Karpas-422 (cell line): ENCODE measurements at places on chromosomes 6 and 20. TPM values are rescaled to one million over a fixed set of nuclear protein-coding genes. Genes with fewer than 3 reads are reported as not detected.

GRCh38 chr6:11384531-11385309 is 152.3 kb upstream of the NEDD9 start:
- H3K4me1 ChIP-seq = peaks cover 14% of the 10 kb centered on the region
- H3K27ac ChIP-seq = no peak overlapping the region
- no peak for DNase-seq
- H3K36me3 ChIP-seq = no peaks in the 10 kb centered on the region
- no peaks in the 10 kb centered on the region for H3K27me3 ChIP-seq
- H3K4me3 ChIP-seq = no peak overlapping the region

GRCh38 chr6:100892116-100892515 is 11.0 kb upstream of the ASCC3 start:
- no peaks in the 10 kb centered on the region for H3K4me1 ChIP-seq
- H3K4me3 ChIP-seq = no peak overlapping the region
- no peaks in the 10 kb centered on the region for H3K36me3 ChIP-seq

GRCh38 chr6:100488244-100488643 is 23.5 kb upstream of the SIM1 start:
- H3K27ac ChIP-seq = no peak overlapping the region
- DNase-seq = no peak
- H3K4me1 ChIP-seq = peaks cover 13% of the 10 kb centered on the region
- no peaks in the 10 kb centered on the region for H3K27me3 ChIP-seq
- H3K36me3 ChIP-seq = no peaks in the 10 kb centered on the region
- H3K4me3 ChIP-seq = no peak overlapping the region

- peaks cover 46% of the 10 kb centered on the region for H3K4me1 ChIP-seq
- peaks cover 35% of the 10 kb centered on the region for H3K36me3 ChIP-seq
- H3K4me3 ChIP-seq = peak overlapping the region; percentile 81
- no peaks in the 10 kb centered on the region for H3K27me3 ChIP-seq
These were observed 512 bp downstream of the TAP1 start for GRCh38 chr6:32852844-32853540.

DNA sequence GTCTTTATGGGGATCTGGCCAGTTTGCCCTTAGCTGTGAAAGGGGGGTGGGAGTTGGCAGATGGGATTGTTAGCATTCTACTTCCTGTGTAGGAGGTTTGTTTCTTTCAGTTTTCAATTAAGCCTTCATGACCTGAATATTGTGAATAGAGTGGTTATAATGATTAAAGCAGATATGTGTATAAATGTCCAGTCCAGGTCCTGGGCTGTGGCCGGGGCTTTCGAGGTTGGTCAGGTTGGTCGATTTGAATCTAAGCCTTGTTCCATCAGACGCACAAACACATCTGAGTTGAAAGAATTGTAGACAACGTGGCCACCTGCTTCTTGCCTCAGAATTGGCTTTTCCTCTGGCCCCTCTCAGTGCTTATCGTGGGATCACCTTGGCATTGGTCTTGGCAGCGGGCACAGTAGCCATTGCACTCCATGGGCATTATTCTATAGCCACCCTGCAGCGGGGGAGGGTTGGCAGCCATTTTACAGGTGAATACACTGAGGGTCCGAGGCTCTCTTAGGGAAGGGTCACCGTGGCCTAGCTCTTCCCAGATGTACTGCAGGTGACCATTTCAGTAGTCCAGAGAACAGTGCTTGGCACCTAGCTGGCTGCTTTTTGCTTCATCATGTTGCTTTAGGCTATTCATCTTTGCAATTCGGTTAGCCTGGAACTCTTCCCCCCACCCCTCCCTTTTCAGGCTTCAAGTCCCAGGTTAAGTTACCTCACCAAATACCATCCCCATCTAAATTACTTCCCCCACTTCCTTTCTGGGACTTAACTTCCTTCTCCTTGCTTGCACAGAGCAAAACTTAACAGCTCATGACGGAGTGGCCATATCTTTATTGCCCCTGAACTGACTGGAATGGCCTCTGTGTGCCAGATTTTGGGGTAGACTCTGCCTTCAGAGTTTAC is 1.1 kb downstream of the RNF114 start:
- no peaks in the 10 kb centered on the region for H3K27me3 ChIP-seq
- H3K36me3 ChIP-seq = peaks cover 16% of the 10 kb centered on the region; the same call in 1 of the 2 replicates
- no peak for DNase-seq
- H3K27ac ChIP-seq = no peak overlapping the region
- peak overlapping the region; percentile 78 for H3K4me3 ChIP-seq
- peaks cover 30% of the 10 kb centered on the region for H3K4me1 ChIP-seq

Gene GPR63
- total RNA-seq = not detected in 2 replicates

- no peak overlapping the region for H3K27ac ChIP-seq
- no peak for DNase-seq
- H3K36me3 ChIP-seq = no peaks in the 10 kb centered on the region
- no peaks in the 10 kb centered on the region for H3K27me3 ChIP-seq
These were observed 63.5 kb upstream of the PHACTR2 start for GRCh38 chr6:143614235-143614634.

- H3K27ac ChIP-seq = no peak overlapping the region
- no peaks in the 10 kb centered on the region for H3K27me3 ChIP-seq
- no peaks in the 10 kb centered on the region for H3K36me3 ChIP-seq
- no peak overlapping the region for H3K4me3 ChIP-seq
These were observed 20.1 kb downstream of the ECT2L start for GRCh38 chr6:138815797-138816528.

DNA sequence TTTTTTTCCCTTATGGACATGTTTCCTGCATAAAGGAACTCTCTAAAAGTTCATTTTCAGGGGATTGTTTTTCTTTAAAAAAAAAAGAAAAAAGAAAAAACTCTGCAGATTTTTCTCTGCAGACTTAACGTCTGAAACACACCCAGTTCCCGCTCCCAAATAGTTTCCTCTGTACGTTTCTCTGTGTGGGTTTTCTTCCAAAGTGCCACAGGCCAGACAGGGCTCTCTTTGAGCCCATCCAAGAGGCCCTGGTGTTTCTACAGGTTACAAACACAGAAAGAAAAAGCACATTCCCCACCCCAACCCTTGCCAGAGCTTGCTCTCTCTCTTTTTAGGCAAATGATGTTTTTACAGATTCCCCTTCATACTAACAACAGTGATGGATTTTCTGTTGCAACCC is 258.6 kb downstream of the FNDC1 start:
- no peak overlapping the region for H3K4me3 ChIP-seq
- H3K27ac ChIP-seq = no peak overlapping the region
- no peaks in the 10 kb centered on the region for H3K27me3 ChIP-seq
- peaks cover 4% of the 10 kb centered on the region; the same call in 1 of the 2 replicates for H3K4me1 ChIP-seq
- DNase-seq = no peak

GRCh38 chr6:63940056-63940455 is 304.5 kb downstream of the PHF3 start:
- H3K36me3 ChIP-seq = no peaks in the 10 kb centered on the region
- H3K4me1 ChIP-seq = no peaks in the 10 kb centered on the region
- no peak for DNase-seq
- H3K27me3 ChIP-seq = no peaks in the 10 kb centered on the region

- no peaks in the 10 kb centered on the region for H3K27me3 ChIP-seq
- H3K4me3 ChIP-seq = peak overlapping the region; percentile 13
- H3K4me1 ChIP-seq = peaks cover 87% of the 10 kb centered on the region
- peak overlapping the region; percentile 75 for H3K27ac ChIP-seq
- peaks cover 10% of the 10 kb centered on the region for H3K36me3 ChIP-seq
- no peak for DNase-seq
These were observed 20.5 kb downstream of the NCOA7 start for GRCh38 chr6:125811259-125811658.

Gene BCAS1
- total RNA-seq = 0.11 and 0.14 TPM in 2 replicates

- no peaks in the 10 kb centered on the region for H3K27me3 ChIP-seq
- DNase-seq = no peak
- H3K4me3 ChIP-seq = peak overlapping the region; percentile 64
- H3K4me1 ChIP-seq = peaks cover 20% of the 10 kb centered on the region
These were observed 141.7 kb upstream of the CARMIL1 start for GRCh38 chr6:25137480-25137879.

DNA sequence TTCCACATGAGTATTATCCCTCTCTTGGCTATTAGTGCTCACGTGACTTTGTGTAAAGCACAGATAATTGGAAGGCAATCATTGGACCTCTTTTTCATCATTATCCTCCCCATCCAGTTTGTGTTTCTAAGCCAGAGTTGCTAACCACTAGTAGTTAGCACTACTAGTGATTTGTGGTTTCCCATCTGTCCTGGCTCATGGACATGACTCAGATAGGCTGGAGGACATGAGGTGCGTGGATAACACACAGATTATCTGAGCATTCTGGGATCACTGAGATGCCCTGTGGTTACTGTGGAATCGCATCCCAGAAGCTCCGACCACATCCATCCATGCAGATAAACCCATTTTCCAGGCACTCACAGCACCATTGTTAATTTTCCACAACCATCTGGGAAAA is 123.8 kb upstream of the NAA20 start:
- H3K4me1 ChIP-seq = peaks cover 6% of the 10 kb centered on the region
- DNase-seq = no peak
- no peaks in the 10 kb centered on the region for H3K36me3 ChIP-seq
- H3K27ac ChIP-seq = no peak overlapping the region

Gene PRSS16
- 0.94 TPM in 1 of 2 replicates, not detected in the other for total RNA-seq

Gene TFAP2A
- 0.22 and 0.34 TPM in 2 replicates for total RNA-seq

- no peak for DNase-seq
- no peaks in the 10 kb centered on the region for H3K36me3 ChIP-seq
- H3K4me1 ChIP-seq = no peaks in the 10 kb centered on the region
- H3K4me3 ChIP-seq = no peak overlapping the region
These were observed 142.5 kb downstream of the SLC24A3 start for GRCh38 chr20:19354950-19355349.

GRCh38 chr6:122620428-122620827 is 10.2 kb downstream of the PKIB start:
- no peak overlapping the region for H3K27ac ChIP-seq
- no peaks in the 10 kb centered on the region for H3K36me3 ChIP-seq

Gene NRSN1
- total RNA-seq = 0.30 TPM in 1 of 2 replicates, not detected in the other

Gene C6orf132
- total RNA-seq = 0.11 and 0.83 TPM in 2 replicates

- no peaks in the 10 kb centered on the region for H3K27me3 ChIP-seq
- H3K4me1 ChIP-seq = no peaks in the 10 kb centered on the region
- DNase-seq = peak; percentile 43
- H3K27ac ChIP-seq = no peak overlapping the region
- H3K36me3 ChIP-seq = no peaks in the 10 kb centered on the region
These were observed 897.4 kb upstream of the CITED2 start for GRCh38 chr6:140271759-140272377.

DNA sequence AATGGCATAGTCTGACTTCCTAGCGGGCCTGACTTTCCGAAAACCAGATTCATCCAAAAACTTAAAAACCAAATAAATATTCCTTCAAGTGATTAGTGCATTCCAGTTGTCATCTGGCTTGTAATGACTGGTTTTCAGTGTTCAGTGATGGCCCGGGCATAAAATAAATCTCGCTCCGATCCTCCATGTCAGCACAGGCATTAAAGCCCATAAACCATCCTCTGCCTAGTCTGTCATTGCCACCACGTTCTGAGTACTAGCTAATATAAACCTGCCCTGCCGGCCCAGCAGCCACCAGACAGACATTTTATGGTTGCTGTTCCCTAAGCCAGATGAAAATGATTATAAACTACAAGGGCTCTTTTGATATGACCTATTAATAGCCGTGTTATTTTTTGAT is 232.3 kb upstream of the GMDS start:
- peaks cover 3% of the 10 kb centered on the region; the same call in 1 of the 2 replicates for H3K27me3 ChIP-seq
- no peak overlapping the region for H3K27ac ChIP-seq
- no peaks in the 10 kb centered on the region for H3K4me1 ChIP-seq
- no peak overlapping the region for H3K4me3 ChIP-seq
- no peak for DNase-seq

GRCh38 chr6:22666021-22666420 is 96.7 kb downstream of the HDGFL1 start:
- H3K4me3 ChIP-seq = no peak overlapping the region
- no peaks in the 10 kb centered on the region for H3K4me1 ChIP-seq
- DNase-seq = no peak
- no peaks in the 10 kb centered on the region for H3K27me3 ChIP-seq
- no peak overlapping the region for H3K27ac ChIP-seq

DNA sequence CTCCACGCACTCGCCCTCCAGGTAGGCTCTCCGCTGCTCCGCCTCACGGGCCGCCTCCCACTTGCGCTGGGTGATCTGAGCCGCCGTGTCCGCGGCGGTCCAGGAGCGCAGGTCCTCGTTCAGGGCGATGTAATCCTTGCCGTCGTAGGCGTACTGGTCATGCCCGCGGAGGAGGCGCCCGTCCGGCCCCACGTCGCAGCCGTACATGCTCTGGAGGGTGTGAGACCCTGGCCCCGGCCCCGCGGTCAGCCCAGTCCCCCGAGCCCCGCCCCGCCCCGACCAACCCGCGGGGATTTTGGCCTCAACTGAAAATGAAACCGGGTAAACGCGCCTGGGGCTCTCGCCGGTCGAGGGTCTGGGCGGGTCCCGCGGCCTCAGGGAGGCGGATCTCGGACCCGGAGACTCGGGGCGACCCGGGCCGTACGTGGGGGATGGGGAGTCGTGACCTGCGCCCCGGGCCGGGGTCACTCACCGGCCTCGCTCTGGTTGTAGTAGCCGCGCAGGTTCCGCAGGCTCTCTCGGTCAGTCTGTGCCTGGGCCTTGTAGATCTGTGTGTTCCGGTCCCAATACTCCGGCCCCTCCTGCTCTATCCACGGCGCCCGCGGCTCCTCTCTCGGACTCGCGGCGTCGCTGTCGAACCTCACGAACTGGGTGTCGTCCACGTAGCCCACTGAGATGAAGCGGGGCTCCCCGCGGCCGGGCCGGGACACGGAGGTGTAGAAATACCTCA is 598 bp downstream of the HLA-B start:
- peaks cover 34% of the 10 kb centered on the region for H3K4me1 ChIP-seq
- DNase-seq = peak; percentile 67
- H3K27me3 ChIP-seq = no peaks in the 10 kb centered on the region
- H3K27ac ChIP-seq = peak overlapping the region; percentile 69
- H3K36me3 ChIP-seq = peaks cover 13% of the 10 kb centered on the region

DNA sequence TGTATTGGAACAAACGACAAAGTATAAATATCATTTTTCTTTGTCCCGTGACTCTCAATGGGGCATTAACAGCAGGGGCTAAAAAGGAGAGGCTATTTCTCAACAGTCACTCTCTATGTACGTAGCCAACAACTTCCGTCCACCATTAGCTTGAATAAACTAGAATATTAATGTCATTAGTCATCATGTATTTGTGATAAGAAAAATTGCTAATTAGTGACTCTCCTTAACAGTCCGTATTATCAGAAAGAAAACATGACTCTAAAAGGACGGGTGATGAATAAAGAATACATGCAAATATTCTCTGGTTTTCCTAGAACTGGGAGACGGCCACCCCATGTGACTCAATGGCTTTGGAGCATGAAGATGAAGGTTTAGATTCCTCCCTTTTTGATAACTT is 18.6 kb downstream of the VIP start:
- no peak overlapping the region for H3K27ac ChIP-seq
- no peaks in the 10 kb centered on the region for H3K4me1 ChIP-seq
- H3K27me3 ChIP-seq = no peaks in the 10 kb centered on the region; the same call in 1 of the 2 replicates

Gene SLC29A1
- total RNA-seq = 26.9 and 29.3 TPM in 2 replicates

DNA sequence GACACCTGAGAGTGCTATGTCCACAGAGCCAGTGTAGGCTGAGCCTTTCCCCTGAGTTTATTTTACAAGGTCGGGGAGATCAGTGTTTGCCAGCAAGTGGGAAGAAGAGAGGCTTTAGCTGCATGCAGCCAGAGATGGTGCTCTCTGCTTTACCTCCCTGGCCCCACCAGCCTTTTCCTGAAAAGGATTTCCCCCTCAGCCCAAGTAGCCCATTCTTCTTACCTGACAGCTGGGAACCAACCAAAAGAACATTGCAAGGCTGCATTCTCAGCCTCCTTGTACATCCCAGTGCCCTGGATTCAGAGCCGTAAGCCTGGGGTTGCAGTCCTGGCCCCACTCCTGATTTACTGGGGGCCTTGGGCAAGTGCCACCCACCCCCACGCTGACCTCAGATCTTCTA is 16.9 kb downstream of the SNPH start:
- H3K4me3 ChIP-seq = no peak overlapping the region
- DNase-seq = no peak

- H3K36me3 ChIP-seq = no peaks in the 10 kb centered on the region
- no peak for DNase-seq
- no peak overlapping the region for H3K27ac ChIP-seq
- H3K4me1 ChIP-seq = no peaks in the 10 kb centered on the region
These were observed 57.9 kb upstream of the FOXO3 start for GRCh38 chr6:108502832-108503231.
